Anterior cingulate cortex (tissue), 58 donors: ENCODE measurements at places on chromosomes 1 and 21.

DNA sequence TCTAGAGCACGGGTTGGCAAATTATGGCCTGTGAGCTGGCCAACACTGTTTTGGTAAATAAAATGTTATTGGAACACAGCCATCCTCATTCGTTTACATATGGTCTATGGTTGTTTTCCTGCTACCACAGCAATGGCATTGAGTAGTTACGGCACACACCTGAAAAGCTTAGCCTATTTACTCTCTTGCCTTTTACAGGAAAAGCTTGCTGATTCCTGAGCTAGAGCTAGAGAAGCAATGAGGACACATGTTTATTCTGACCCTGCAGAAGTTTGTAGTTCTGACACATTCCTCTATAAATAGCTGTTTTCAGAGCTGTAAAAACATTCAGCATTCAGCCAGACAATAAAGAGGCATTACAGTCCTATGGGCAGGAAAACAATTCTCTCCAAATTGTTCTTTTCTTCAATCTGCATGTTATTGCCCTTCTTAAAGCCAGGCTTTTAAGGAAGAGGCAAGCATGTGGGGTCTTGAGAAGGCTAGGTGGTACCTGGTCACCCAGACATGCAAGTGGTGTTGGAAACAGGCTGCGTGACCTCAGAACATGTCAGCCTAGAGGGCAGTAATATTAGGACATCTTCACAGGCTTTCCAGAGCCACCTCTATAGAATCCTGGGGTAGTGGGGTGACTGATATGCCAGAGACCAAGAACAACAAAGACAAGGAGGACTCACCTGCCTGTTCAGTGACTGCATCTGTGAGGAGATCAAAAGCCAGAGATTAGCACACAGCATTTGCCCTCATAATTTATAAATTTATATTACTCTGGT lies 1.6 kb downstream of the FCRL2 start:
- DNase-seq: no peak

DNA sequence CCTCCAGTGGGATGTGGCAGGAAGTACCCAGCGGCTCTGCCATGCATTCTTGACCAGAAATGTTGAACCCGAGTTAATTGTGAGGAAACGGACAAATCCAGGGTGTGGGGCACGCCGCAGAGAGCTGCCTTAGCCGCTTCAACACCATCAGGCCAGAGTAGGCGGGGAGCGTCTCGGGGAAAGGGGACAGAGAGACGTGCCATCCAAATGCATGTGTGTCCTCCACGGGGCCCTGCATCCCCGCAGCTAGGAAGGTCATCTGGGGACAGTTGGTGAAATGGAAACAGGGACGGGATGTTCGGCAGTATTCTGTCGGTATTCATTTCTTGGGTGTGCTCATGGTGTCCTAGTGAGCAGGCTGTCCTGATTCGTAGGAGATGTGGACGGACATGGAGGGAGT lies 59.1 kb upstream of the TRAPPC10 start:
- DNase-seq: no peak

DNA sequence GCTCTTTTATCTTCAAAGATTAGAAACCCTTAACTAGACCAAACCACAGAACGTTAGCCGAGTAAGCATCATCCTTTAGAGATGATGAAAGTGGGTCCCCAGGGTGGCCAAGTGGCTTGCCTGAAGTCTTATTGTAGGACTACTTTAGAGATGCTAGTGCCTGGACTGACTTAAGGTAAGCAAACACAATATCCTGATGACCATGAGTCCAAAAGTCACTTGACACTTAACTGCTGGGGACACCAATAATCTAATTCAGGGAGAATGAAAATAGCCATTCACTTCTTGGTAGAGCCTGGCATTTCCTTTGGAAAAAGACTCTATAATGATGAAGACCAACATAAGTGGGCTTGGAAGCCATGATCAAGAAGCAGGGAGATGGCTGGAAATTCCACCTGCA lies 225.3 kb upstream of the IRF2BP2 start:
- DNase-seq: no peak

DNA sequence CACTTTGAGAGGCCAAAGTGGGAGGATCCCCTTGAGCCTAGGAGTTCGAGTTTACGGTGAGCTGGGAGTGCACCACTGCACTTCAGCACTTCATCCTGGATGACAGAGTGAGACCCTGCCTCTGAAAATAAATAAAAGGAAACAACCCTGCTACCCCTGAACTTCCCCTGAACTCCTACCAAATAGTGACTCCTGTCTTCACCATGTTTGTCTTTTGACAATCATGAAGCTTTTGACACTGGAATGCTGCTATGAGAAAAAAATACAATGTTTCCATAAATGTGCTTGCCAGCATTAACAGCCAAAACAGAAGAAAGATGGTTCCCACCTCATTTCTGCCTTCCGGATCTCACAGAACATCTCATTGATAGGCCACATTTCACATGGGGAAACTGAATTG lies 10.4 kb downstream of the ZBTB8A start:
- DNase-seq: no peak

- DNase-seq: no peak
Observed at GRCh38 chr1:34590211-34590623, 164.6 kb upstream of the GJB5 start.

GRCh38 chr21:38211321-38211720 lies 45.5 kb upstream of the KCNJ15 start:
- no peak for DNase-seq

- DNase-seq: no peak
Observed at GRCh38 chr1:236853921-236854604, 59.0 kb downstream of the MTR start.

- no peak for DNase-seq
Observed at GRCh38 chr1:99328171-99328570, 63.9 kb downstream of the PLPPR4 start.

DNA sequence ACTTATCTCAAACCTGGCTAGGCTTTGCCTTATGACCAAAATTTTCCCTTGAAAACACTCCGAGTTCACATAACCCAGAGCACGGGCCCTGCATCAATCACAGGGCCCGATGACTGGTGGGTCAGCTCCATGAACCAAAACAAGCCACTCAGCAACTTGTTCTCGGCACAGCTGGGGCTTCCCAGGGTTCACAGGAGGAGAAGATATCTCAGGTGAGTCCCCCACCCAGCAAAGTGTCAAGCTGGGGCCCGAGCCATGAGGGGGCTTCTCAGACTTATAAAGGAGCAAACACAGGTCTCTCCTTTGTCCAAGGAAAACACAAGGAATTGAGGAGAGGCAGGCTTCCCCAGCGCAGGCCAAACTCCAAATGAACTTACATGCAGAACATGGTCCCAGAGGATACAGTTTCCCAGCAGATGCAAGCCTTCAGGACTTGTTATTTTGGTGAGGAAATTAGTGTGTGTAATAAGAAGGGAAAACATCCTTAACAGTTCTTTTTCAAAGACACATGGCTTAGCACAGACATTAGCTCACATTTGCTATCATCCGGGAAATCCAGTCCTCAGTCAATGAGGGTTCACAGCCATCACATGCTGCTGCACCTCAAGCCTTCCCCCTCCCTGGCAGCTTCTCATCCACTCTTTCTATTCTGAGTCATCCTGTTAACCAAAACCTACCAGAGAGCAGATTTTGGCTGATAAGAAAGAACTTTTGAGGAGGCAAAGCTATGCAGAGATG lies 98.1 kb upstream of the NFIA start:
- DNase-seq: no peak

- no peak for DNase-seq
Observed at GRCh38 chr1:57311411-57311810, 112.4 kb downstream of the DAB1 start.
